ENCODE measurements at places on chromosomes 4 and X.

GRCh38 chrX:108159028-108159670, 67.6 kb downstream of the ATG4A start:
- no peak for DNase-seq

GRCh38 chrX:56882581-56882980, 112.8 kb downstream of the SPIN3 start:
- no peak for DNase-seq

DNA sequence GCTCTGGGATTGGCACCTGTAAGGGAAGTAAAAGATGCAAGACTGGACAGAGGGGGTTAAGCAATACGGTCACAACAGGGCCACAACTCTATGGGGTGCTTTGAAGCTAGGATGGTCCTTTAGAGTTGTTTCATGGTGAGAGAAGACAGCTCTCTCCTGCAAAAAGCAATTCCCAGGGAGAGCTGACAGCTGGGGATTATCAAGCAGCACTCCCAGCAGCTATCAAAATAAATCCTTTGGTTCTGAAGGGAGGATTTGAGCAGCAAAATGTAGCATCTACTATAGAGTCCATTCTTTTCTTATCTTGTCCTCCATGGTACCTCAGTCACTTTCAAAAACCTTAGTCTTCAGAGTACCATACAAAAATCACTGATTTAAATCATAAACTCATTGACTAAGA, 35.1 kb upstream of the AP1AR start:
- DNase-seq = no peak

GRCh38 chr4:92182006-92182735, 121.6 kb upstream of the GRID2 start:
- no peak for DNase-seq

DNA sequence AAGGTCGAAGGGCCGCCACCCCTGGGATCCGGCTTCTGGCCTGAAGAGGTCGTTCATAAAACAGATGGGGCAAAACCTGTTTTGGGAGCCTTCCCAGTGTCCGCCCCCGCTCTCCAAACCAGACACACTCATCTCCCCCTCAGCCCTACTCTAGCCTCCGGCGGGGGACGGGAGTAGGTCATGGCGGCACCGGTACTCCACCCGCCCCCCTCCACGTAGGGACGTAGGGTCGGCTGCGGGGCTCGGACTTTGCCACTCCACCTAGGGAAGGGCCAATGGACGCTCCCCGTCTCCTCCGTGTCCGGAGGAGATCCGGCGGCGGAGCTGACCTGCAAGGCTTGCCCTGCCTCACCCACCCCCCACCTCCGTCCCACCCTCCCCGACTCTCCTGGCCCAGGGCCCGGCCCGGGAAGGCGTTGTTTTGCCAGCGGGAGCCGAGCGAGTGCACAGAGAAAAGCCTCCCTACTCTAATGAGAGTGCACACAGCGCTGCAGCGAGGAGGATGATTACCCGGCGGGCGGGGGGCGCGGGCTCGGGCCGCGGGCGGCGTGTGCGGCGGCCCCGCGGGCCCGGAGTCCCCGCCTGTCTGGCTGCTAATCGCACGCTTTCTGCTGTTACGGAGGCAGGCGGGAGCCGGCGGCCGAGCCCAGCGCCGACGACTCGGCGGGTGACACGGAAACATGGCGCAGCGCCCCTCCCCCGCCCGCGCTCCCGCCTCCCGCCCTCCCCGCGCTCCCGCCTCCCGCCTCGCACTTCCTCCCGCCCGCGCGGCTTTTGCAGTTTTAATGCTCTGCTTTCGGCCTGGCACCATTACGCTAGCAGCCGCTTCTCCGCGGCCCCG, 8.3 kb upstream of the BCOR start:
- DNase-seq = peak; percentile 51
